Activated T-cell treated with anti-CD3 and anti-CD28 coated beads for 4 hours (primary cell): ENCODE measurements at places on chromosomes 16 and 17.

- no peak for DNase-seq
These were observed 702 bp downstream of the PHF23 start for GRCh38 chr17:7238420-7239090.

- DNase-seq, result no peak
These were observed 85.7 kb upstream of the XYLT1 start for GRCh38 chr16:17556276-17557052.

- DNase-seq, result no peak
These were observed 48.5 kb downstream of the HAPSTR1 start for GRCh38 chr16:9139965-9140364.

DNA sequence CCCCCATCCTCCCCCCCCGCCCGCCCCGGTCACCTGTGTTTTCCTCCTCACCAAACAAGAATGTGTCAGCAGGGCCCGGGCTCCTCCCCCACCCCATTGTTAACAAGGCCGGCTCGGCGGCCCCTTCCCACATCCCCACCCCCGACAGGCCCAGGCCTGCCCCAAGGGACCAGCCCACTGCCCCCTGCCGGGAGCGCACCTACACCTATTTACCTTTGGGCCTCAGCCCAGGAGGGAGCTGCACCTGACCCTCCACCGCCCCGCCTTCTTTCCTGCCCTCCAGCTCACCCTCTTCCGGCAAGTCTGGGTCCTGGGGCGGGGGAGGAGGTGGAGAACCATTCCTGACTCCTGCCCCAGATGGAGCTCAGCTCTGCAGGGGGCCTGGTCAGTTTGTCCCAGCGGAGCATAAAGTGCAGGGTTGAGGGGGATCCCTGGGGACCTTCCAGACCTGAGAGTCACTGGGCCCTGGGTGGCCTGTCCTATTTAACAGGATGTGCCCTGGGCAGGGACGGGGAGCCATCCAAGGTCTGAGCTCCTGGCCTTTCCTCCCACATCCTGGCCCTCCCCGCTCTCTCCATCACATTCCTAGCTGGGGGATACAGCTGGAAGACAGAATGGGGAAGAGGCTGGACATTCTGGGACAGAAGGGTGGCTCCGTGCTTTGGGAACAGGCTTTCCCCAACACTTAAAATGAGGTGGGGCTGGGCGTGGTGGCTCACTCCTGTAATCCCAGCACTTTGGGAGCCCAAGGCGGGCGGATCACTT lies 8.3 kb downstream of the FOXJ1 start:
- no peak for DNase-seq

GRCh38 chr17:20852990-20853370 lies 189.8 kb downstream of the USP22 start:
- DNase-seq, result no peak

DNA sequence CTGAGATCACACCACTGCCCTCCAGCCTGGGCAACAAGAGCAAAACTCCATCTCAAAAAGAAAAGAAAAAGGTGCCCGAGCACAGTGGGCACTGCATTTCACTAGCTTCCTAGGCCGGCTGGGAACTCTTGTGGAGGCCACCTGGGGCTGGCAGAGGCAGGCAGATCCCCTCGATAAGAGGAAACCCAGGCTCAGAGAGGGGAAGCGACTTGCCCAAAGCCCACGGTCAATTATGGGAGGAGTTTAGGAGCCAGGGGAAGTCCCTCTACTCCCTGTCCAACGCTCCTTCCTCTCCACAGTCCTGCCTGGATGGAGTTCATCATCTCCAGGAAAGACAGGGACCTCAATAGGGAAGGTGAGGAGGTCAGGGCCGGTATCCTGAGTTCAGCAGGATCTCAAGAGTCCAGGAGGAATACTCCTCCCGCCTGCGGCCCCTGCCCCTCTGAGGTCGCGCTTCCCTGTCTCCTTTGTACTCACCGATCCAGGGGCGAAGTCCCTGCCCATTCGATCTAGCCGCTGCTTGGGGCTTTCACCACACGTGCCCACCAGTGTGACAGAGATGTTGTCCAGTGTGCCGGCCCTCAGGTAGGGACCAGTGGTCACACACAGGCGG lies 841 bp downstream of the ALOXE3 start:
- DNase-seq, result no peak

DNA sequence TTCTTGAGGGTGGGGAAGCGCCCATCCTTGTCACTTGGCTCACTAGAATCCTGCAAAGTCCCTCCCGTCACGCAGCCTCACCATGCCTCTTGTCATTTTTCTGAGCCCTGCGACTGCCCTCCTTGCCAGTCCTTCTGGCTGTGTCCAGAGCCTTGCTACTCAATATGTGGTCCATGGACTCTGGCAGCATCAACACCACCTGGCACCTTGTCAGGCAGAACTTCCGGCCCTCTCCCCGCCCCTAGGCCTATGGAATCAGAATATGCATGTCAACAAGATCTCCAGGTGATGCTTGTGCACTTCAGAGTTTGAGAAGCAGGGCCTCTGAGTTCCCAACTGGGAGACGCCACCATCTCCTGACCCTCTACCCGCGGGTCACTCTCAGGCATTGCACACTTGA lies 12.1 kb downstream of the PIMREG start:
- DNase-seq, result no peak

DNA sequence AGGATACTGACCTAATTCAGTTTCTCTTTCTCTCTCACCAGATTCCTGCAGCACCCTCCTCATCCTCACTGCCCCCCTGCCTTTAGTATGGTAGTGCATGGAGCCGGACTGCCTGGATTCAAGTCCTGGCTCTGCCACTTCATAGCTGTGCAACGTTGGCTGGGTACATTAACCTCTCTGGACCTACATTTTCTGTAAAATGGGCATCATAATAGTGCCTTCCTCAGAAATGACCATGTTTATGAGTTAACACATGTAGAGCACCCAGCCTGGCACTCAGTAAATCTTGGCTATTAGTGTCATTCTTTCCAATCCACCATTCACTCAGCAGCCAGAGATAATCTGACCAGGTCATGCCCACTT lies 7.3 kb downstream of the UNC119 start:
- DNase-seq, result no peak

DNA sequence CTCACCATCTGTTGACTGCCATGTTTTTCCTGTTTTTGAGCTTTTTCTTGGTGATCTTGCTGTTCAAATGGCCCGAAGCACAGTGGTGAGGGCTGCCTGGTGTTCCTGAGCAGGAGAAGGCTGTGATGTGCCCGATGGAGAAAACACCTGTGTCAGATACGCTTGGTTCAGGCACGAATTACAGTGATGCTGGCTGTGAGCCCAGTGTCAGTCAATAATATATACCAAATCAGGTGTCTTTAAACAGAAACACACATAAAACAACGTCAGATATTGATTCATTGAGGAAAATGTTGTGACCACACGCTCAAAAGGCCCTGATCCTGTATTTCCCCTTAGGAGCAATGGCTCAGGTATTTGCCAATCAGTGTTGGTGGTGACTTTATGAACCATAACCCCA lies 111.7 kb downstream of the SDR42E1 start:
- DNase-seq, result no peak

DNA sequence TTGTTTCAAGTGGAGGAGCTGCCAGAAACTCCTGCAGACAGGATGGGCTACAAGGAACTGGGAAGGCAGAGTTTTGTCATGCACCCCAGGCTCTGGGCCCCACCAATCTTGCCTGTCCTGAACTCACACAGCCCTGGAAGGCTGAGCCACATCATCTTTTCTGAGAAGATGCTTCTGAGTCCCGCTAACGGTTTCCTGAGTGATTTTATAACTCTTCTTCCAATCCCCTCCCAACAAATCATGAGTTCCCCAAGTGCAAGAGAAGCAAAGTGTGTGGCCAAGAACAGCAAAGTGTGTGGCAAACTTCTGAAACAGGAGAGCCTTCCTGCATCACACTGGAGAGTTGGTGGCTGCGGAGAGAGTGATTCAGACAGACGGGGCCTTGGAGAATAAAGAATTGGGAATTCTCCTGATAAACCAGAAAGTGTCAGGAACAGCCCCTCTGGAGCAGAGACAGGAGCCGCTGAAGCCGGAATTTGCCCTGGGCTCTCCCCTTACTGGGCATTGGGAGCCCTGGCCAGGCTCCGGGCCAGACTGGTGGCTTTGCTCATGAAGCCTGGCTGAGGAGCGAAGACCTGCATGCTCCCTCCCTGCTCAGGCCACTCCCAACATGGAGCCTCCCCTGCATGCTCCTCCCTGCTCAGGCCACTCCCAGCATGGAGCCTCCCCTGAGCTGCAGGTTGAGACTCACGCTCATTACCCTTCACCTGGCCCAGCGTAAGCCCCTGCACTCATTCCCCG lies 47.2 kb downstream of the PITPNM3 start:
- DNase-seq, result no peak

DNA sequence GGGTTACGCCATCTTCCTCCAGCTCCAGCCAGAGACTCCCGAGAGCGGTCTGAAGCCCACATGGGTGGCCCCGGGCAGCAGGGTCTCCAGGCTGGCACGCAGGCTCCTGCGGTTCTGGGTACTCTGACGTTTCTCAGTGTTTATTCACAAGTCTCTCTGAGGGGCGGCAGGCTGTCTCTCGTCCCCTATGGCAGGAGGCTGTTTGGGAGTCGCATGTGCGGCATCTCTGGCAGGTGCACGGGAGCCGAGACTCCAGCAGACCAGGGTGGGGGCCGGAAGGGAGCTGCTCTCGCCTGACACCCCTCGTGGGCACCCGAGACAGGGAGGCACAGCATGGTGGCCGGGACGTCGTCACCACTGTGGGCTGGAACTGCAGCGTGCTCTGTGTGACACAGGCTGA lies 48.1 kb downstream of the ZNF778 start:
- no peak for DNase-seq

GRCh38 chr17:72145962-72146361 lies 25.1 kb downstream of the SOX9 start:
- DNase-seq, result no peak

DNA sequence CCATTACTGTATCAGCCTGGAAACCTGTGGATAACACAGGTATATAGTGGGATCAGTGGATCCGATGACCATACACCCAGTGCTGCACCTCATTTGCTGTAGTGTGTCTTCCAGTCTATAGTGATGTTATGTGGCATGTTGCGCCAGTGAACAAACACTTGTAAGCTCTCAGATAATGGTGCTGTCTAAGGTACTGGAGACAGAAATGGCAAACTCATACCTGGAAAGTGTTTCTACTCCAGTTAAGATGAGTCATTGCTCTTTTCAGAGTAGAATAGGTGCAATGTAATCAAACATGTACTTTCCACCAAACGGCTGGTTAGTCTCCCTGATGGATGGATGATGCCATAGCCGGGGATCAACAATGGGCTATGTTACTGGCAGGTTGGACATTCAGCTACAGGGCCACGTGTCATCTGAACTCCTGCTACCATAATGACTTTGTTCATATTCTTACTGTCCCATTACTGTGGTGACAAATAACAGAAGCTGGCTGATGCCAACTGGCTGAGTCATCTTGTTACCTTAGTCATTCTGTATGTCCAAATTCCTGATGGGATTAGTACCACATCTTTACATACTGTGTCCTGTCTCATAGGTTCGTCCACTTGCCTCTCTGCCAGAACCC lies 6.3 kb downstream of the CCL11 start:
- DNase-seq, result no peak

DNA sequence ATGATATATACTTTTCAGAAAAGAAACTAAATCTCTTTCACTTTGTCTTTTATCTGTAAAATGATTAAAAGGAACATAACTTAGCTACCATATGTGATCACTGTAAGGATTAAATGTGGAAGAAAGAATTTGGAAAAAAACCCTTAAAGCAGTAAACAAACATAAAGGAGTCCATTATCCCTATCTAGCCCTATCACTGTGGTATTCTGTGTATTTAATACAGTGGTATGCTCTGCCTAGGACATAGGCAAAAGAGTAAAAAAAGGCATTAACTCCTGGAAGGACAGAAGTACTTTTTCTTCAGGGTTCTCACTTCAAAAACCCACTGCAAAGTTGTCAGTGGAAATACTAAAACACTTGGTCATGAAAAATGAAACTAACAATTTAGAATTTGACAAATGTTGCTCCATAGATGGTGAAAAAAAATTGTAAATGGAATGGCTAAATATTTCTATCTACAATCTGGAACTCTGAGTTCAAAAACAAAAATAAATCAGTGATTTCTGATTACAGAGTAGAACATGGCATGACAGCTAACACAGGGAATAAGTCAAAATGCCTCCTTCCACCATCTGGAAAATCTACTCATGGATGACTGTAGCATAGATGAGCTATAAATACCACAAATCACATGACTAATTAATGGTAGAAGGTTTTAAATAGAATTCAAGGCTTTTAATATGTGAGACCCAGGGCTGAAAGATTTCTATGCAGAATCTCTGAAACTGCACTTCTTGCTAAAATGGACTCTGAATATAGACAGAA lies 140.1 kb downstream of the ITFG1 start:
- no peak for DNase-seq

GRCh38 chr17:5854871-5855554 lies 215.2 kb upstream of the WSCD1 start:
- no peak for DNase-seq

GRCh38 chr16:89295915-89296314 lies 78.4 kb downstream of the ZNF778 start:
- no peak for DNase-seq

- no peak for DNase-seq
These were observed 5.4 kb downstream of the LRRC75A start for GRCh38 chr17:16486373-16487250.

GRCh38 chr17:76345377-76345974 lies 8.2 kb downstream of the PRPSAP1 start:
- DNase-seq, result no peak

GRCh38 chr16:50634947-50635346 lies 46.2 kb downstream of the SNX20 start:
- no peak for DNase-seq

DNA sequence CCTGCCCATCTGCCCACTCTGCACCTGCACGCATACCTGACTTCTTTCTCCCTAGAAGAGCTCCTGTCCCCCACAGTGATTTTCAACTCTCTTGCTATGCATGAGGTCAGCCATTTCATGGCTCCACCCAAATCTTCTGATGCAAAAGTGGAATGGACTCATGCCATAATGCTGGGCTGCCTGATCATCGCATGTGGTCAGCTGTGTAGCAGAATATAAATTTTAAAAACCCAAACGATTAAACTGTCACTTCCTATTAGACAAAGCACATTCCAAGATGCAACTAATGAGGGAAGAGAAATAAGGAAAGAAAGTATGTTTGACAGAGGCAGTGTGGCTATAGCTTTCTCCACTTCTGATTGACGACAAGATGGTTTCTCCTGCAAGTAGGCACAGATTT lies 26.1 kb downstream of the GRIN2A start:
- no peak for DNase-seq

DNA sequence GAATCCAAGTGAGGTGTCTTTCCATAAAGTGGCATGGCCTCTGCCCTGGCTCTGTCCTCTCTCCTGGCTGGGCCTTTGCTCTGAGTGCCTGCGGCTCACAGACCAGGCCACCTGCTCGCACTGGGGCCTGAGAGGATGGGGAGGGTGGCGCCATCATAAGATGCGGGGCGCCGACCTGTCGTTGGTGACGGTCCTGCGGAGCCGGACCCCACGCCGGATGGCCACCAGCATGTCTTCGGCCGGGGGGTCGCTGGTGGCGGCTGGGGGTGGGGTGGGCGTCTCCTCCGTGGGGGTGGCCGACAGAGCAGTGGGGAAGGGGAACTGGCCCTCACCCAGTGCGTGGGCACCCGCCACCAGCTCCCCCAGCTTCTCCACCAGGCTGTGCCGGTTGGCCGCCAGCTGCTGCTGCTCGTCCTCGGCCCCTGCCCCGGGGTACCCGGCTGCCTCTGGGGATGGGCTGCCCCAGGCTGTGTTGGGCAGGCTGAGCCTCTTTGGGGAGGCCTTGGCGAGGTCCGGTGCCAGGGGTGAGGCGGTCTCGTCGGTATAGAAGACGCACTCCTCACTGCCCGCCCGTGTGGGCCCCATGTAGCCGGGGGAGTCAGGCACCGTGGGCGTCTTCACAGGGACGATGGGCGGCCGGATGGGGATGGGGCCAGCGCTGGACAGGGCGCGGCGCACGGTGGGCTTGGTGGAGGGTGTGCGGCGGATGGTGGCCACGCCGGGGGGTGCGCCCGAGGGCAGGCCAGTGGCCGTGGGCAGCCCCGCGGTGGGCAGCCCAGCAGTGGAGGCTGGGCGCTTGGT lies 17.4 kb downstream of the IL34 start:
- DNase-seq, result no peak
